ENCODE measurements at places on chromosomes 1 and 21.

- no peak for DNase-seq
Measured at GRCh38 chr1:232568331-232568852, 61.5 kb downstream of the SIPA1L2 start.

- no peak for DNase-seq
Measured at GRCh38 chr1:229410370-229410691, 23.6 kb downstream of the ACTA1 start.

DNA sequence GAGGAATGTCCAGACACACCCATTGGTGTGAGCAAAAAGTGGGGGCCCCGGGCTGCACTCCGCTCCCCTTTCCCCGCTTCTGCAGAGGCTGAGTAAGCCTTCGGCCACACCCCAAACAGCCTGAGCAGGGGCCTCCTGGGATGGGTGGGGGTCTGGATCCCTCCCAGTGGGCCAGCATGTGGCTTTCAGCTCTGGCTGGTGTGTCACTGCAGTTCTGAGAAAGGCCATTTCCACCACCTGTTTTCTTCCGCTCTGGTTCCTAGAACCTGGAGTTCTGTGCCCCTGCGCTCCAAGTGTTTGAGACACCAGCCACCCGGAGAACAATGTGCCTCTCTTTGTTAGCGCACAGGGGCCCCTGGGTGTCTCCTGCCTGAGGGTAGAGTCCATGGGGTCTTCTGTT is 30.9 kb downstream of the SLC37A1 start:
- no peak for DNase-seq

DNA sequence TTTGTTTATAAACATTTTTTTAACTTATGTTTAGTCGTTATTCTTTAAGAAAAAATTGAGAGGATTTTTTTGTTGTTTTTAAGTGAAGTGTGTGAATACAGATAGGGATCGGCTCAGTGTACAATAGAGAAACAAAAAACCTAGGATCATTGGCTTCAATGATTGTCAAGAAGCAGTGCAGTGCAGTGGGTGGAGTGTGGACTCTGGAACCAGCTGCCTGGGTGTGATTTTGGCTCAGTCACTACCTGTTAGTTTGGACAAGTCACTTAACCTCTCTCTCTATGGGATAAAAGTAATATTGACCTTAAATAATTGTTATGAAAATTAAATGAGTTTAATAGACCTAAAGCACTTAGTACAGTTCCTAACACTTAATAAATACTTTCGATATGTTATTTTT is 41.3 kb downstream of the SCCPDH start:
- DNase-seq, result no peak

- peak; percentile 87 for DNase-seq
Measured at GRCh38 chr1:43545695-43546387, 15.2 kb downstream of the PTPRF start.

- DNase-seq, result no peak
Measured at GRCh38 chr1:89908273-89908671, 86.6 kb upstream of the ZNF326 start.

Data from endothelial cell (in vitro differentiated cells).